ENCODE measurements at places on chromosomes 2 and 18.

GRCh38 chr2:2422621-2423020, 91.5 kb upstream of the MYT1L start:
- DNase-seq, result no peak

DNA sequence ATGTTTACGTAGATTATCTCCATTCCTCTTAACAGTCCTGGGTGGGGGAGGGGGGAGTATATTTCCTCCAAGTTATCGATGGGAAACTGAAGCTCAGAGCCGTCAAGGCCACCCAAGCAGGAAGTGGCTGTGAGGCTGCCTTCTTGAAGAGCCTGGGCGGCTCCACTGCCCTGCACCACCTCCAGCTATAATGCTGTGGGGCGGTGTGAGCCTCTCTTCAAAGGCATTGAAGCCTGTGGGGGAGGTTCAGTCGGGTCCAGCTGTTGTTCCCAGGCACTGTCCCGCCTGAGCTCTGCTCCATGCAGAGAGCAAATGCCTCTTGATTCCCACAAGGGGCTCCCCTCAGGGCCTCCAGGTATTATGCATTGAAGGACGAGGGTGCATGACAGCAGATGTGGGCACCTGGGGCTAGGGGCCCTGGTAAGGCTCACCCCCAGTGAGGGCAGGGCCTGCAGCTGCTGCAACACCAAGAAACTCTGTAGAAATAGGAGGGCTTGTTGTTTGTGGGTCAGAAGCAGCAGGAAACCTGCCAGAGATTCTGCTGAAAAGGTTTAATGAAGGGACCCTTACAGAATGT, 29.5 kb upstream of the LAPTM4A start:
- DNase-seq, result no peak

DNA sequence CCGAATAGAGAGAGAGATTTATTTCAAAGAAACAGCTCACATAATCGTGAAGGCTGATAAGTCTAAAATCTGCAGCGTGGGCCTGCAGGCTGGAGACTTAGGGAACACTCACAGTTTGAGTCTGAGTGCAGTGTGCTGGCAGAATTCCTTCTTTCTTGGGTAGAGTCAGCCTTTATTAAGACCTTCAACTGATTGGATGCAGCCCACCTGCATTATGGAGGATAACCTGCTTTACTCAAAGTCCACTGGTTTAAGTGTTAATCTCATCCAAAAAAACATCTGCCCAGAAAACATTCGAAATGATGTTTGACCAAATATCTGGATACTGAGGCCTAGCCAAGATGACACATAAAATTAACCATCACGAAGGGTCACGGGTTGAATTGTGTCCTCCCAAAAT, 16.3 kb downstream of the PROC start:
- DNase-seq, result no peak

DNA sequence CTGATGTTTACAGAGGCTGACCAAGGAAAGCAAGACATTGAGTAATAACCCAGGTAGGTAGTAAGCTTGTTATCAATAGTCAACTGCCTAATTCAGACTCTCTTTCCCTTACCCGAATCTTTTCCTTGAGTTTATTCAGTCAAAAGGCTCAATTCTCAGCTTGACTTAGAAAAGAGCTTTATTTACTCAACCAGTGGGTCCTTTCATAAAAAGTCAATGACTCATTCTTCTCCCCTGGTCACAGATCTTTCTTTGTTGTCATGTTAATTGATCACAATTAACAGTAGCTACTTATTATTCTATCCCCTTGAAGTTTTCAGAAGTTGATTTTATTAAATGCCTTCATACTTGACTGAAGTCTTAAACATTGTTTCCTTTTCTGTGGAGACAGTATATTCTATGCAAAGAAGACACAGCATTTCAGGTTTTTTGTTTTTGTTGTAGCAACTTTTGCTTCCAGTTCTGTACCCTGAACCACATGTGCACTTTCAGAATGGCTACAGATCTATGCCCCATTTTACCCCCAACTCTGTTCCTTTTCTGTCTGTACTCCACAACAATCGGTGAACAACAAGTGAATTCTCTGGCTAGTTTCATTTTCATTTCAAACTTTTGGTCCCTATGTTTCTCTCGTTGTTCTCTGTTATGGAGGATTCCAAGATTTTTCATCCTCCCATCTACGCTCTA, 428.3 kb downstream of the NCKAP5 start:
- DNase-seq, result no peak

DNA sequence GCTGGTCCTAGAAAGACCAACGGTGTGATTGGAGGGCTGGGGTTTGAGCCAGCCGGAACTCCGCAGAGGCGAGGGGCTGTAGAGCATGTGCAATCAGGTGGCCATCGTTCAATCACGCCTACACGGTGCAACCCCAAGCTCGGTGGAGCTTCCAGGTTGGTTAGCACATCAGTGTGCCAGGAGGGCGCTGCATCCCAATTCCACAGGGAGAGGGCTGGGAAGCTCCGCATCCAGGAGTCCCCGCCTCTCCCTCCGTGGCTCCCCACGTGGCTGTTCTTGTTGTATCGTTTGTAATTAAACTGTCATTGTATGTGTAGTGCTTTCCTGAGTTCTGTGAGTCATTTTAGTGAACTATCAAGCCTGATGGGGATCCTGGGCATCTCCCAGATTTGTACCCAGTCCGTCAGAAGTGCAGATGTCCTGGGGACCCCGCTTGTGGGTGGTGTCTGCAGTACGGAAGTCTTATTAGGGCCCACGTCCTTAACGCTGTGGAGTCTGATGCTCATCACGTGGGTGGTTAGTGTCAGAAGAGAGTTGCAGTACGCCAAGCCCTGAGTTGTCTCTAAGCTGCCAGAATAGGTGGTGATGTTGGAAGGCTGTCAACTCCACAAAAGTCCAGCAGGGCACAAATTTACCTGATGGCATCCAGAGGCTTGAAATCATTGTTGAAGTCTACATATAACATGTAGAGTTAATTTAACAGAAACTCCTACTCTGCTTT, 20.6 kb upstream of the AMMECR1L start:
- no peak for DNase-seq

- DNase-seq, result no peak
These were observed 3.0 kb upstream of the RTKN start for GRCh38 chr2:74444498-74445318.

DNA sequence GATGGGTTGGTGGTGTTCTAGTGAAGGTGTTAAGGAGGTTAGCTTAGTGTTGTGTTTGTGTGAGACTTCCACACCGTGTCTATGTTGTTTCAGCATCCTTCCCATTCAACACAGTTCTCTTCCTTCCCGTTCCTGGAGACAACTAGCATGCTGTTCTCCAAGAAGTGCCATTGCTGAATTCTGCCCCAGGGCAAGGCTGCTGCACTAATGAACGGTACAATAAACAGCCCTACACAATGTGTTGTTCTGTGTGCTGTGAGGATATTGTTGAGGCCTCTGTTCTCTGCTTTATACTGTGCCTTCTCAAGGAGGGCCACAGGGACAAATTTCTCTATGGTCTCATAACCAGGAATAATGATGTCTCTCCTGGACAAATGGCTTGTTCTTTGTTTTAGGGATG, 39.8 kb upstream of the ZEB2 start:
- no peak for DNase-seq

GRCh38 chr18:73645160-73645715, 502.4 kb downstream of the FBXO15 start:
- DNase-seq, result no peak

DNA sequence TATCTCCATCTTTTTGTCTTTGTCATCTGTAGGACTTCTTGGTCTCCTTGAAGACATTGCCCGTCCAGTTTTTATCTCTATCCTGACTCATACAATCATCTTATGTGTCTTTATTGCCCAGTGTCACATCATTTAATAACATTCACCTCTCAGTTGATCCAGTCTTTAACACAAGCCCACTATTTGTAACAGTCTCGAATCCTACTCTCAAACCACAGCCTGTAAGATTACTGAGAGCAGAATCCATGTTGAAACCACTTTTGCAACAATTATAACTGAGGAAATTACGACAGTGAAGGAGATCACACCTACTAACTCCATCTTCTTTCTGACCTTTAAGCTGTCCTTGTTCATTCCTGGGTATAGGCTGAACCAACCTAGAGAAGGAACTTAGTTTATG, 1206.0 kb upstream of the ZEB2 start:
- no peak for DNase-seq

Data from NCI-H510A (cell line).